ENCODE measurements at places on chromosomes 4 and X. TPM values are rescaled to one million over a fixed set of nuclear protein-coding genes. Genes with fewer than 3 reads are reported as not detected.

ADH7 gene
- polyA plus RNA-seq, result not detected

CENPVL2 gene
- 0.28 TPM for polyA plus RNA-seq

SH3D19 gene
- 35.2 TPM for polyA plus RNA-seq

PABPC1L2A gene
- polyA plus RNA-seq, result not detected

PPARGC1A gene
- polyA plus RNA-seq, result 32.8 TPM

HGFAC gene
- polyA plus RNA-seq, result 0.86 TPM

CPZ gene
- 18.9 TPM for polyA plus RNA-seq

TCEAL6 gene
- polyA plus RNA-seq, result 0.25 TPM

NLRP2B gene
- 0.12 TPM for polyA plus RNA-seq

PIM2 gene
- polyA plus RNA-seq, result 6.6 TPM

EFHC2 gene
- polyA plus RNA-seq, result 9.0 TPM

RTL3 gene
- polyA plus RNA-seq, result not detected

GAGE12F gene
- polyA plus RNA-seq, result not detected

VSIG4 gene
- 5.7 TPM for polyA plus RNA-seq

CD38 gene
- 1.2 TPM for polyA plus RNA-seq

GSX2 gene
- not detected for polyA plus RNA-seq

ANKRD50 gene
- 47.5 TPM for polyA plus RNA-seq

ZDHHC9 gene
- 48.6 TPM for polyA plus RNA-seq

TCEAL2 gene
- polyA plus RNA-seq, result 27.1 TPM

LAMTOR3 gene
- polyA plus RNA-seq, result 95.4 TPM

CXorf51A gene
- not detected for polyA plus RNA-seq

LPAR4 gene
- 18.4 TPM for polyA plus RNA-seq

All from left kidney (tissue), 8 donors.